ENCODE measurements at places on chromosomes 1 and 21.
A peak's percentile ranks its signal among the peaks of the same experiment; 100 is the strongest.

GRCh38 chr1:198400063-198400462, 140.4 kb downstream of the ATP6V1G3 start:
- no peak for DNase-seq

- no peak for DNase-seq
Observed at GRCh38 chr21:15669247-15669646, 60.5 kb upstream of the USP25 start.

DNA sequence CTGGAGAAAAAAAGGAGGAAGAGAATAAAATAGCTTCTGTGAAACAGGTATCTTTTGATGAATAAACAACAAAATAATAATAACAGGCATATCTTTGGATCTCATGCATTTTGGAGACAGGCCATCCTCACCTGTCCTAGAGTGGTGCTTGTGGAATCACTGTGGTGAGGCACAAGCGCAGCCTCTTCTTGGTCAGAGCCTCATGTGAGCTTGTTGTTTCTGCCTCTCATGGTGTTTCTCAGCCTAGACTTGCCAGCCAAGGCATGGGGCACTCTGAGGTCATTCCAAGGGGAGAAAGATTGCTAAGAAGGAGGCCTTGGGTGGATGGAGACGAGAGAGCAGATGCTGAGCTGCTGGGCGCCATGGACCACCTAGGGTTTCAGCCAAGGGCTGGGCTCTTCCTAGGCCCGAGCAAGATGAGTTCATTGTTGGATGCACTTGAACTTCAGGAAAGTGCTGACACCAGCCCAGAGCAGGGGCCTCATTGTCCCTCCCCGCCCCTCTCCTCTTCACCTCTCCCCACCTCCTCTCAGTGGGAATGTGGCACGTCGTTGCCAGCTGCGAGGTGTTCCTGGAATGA, 49.5 kb downstream of the ATP5PO start:
- no peak for DNase-seq

DNA sequence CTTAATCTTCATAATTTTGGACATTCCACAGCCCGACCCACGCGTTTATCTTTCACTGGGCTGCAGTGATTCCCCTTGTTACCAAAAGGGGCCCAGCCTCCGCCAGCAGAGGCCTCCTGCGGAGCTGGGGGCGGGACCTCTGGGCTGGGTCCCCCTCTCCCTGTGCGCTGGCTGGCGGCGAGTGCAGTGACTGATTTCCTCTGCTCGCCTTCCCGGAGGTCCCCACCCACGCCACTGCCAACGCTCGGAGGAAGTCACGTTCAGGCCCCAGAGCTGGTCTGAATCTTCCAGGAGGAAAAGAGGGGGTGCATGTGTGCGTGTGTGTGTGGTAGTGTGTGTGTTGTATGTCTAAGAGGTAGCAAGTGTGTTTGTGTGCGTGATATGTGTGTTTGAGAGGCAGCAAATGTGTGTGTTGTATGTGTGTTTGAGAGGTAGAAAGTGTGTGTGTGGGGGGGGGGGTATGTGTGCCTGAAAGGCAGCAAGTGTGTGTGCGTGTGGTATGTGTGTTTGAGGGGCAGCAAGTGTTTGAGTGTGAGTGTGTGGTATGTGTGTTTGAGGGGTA, 35.0 kb upstream of the JAK1 start:
- DNase-seq, result no peak

GRCh38 chr1:178931858-178932551, 61.1 kb upstream of the ANGPTL1 start:
- DNase-seq, result no peak

DNA sequence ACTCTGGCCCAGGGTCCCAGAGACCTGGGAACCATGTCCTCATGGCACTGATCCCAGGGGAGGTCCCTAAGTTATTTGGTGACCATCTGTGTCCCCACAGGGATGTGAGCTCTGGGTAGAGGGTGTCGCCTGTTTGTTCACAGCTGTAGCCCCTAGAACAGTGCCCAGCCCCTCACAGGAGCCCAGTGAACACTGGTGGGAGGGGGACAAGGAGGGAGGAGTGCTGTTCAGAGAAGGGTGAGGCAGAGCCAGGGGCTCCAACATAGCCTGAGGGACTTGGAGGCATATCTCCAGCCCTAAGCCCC, 450.4 kb downstream of the MATN1 start:
- DNase-seq, result no peak

DNA sequence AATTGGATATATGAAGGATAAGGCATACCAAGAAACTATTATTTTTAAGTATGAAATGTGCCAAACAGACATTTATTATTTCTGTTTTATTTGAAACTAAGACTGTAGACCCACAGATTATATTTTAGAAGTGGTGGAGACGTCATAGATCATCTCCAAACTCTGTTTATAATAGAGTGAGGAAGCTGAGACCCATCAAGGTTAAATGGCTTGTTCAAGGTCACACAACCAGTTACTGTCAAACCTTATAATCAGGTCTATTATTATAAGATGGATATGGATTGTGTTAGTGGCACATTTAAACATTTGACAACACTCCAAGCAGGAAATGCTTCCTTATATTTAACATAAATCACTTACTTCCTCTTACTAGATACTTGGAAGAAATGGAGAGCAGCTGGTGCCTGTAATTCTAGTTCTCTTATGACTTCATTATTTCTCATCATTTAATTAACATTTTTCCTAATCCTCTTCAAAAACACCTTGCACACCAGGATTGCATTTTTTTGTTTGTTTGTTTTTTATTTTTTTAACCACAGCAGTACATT, 117.0 kb downstream of the NEK7 start:
- DNase-seq, result no peak

DNA sequence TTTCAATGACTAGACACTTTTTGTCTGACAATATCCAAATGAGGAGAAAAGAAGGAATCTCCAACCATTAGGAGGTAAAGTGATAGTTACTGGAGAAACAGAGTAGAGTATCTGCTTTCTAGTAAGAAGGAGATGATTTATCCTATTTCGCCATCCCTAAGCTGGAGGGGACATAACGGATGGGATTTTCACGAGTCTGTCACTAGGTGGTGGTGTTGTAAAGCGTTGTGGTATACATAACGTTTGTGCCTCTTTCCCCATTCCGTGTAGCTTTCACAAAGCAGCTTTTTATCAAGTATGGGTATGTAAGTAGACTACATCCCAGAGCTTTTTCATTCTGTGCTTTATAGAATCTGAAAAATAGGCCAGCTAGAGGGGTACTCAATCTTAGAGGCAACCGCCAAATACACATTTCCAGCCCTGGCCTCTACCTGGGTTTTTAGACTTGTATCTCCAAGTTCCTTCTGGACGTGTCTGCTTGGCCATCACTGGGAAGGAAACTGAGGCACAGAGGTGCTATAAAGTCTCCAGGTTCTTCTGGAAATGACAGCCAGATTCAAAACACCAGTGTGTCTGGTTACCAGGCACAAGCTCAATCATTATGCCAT, 33.3 kb upstream of the FAM3B start:
- DNase-seq, result peak; percentile 77

DNA sequence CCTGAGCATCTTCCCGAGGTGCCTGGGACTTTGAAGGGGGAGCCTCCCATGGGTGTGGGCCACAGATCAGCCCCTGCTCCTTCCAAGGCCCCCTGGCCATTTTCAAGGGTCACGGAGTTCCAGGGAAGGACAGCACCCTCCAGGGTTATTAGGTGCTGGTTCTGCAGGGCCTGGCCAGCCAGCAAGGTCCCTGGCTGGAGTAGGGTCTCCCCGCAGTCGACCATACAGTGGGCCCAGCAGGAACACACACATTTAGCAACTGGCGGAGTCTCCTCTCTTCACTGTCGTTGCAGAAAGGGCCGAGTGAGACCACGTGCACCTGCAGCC, 17.7 kb upstream of the SUMO3 start:
- DNase-seq, result no peak

GRCh38 chr1:43359696-43360095, 915 bp downstream of the CDC20 start:
- DNase-seq, result no peak

DNA sequence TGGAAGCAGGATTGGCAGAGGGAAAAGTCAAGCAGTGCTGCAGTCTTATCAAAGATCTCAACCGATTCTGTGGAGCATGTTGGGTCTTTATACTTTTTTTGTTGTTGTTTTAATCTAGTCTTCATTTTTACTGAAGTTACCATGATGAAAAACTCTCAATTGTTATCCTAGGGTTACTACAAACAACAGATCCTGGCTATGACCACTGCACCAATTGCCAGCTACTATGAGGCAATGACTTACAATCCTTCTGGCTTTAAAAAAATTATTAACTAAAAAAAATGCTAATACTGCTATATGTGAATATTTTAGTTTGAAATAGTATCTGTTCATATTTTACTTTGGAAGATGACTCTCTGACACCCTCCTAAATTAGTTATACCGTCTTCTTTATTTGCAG, 145.9 kb downstream of the CNIH3 start:
- DNase-seq, result no peak

GRCh38 chr1:198809247-198809646, 170.4 kb downstream of the PTPRC start:
- DNase-seq, result no peak

DNA sequence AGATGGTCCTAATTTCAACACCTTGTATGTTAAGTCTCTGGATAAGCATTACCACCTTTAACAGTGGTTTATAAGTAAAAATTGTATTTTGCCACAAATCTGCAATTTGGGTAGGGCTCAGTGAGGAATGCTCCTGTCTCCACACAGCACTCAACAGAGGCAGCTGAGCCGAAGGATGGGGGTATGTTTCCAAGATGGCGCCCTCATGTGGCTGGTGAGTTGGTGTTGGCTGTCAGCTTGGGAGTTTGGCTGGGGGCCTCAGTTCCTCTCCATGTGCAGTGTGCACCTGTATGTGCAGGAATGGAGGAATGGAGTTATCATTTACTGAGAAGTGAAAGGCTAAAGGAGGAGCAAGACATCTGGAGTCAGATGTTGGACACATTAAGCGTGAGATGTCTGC, 136.8 kb downstream of the GABPA start:
- no peak for DNase-seq

DNA sequence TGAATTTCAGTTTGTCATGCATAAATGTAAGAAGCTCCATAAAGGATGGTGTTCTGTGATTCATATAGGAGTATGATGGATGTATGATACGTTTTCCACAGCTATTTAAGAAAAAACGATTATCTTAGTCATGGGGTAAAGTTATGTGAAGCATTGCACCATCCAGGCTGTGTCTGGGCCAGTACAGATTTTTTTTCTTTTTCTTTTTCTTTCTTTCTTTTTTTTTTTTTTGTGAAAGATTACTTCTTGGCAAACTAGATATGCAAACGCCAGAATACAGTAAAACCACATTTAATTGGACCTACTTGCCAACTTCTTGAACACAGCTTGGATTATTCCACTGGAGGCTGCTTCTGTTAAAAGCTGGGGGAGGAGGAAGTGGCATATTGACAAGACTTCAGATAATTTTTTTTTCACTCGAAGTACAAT, 14.9 kb downstream of the ZBTB18 start:
- DNase-seq, result no peak
